ENCODE measurements at places on chromosomes 12 and 14.

DNA sequence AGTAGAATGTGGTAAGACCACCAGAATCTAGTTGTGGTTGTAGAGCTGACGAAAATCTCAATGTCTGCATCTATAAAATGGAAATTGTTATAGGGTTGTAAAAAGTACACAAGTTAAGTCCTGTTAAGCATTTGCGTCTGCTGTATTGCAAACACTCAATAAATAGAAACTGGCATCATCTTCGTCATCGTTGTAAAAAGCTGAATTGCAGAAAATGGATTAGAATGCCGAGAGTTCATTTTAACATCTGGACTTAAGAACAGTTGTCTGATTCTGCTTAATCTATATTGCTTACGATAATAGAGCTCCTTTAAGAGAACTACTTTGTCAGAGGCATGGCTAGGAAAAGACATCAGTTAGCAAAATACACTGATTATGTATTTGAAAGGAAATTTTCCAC, 33.2 kb downstream of the KCNMB4 start:
- no peak for DNase-seq

- DNase-seq = no peak
Observed at GRCh38 chr12:3965046-3965445, 91.8 kb upstream of the PARP11 start.

GRCh38 chr14:22614240-22614799, 16.2 kb downstream of the ABHD4 start:
- DNase-seq = no peak

GRCh38 chr12:65156366-65156841, 13.0 kb upstream of the LEMD3 start:
- no peak for DNase-seq

DNA sequence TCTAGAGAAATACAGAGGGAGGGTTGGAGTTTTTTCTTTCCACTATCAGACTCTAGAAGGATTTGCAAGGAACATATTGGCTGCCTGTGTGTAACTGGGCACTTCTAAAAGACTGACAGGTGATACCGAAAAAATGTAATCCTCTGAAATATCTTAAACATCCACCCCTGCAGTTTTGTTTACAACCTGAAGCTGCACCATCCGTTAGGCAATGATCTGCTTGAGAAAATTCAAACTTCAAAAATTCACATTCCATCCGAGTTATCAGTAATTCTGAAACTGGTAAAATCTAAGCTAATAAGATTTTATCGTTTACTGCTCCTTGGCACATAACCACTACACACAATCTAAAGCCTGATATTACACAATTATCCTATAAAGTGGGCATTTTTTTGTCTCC, 528.6 kb downstream of the FUT8 start:
- DNase-seq = no peak

DNA sequence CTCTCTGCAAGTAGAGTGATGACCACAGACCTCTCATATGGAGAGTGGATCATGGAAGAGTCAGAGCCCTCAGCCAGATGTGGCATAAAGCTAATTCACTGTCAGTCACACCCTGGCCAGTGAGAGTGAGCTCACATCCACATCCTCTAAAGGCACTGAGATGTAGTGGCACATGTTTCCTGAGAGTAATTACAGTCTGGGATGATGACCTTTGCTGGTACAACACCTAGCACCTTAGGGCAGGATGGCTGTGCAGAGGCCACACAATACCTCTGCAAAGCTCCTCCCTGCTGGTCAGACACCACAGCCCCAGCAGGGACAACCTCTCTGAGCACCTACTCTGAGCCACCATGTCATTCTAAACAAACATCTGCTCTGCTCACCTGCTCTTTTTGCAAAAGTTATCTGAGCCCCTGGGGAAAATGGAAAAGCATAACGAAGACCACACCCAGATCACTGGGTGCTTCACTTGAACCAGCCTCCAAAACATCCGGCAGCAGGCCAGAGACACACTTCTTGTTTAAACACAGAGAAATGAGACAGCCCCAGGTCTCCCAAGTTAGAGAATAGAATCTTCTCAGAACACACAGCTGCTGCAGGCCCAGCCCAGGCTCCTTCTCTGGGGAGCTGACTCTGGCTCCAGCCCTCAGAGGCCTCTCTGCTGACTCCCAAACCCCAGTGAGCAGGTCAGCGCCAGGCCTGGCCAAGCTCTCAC, 30.3 kb downstream of the PITPNM2 start:
- DNase-seq = no peak

- no peak for DNase-seq
Observed at GRCh38 chr14:100397005-100397404, 73.9 kb downstream of the SLC25A47 start.

- DNase-seq = peak; percentile 64
Observed at GRCh38 chr14:105314287-105315200, at the start of gene PACS2. PACS2 (plus strand) TSS chr14:105314748; CDS start chr14:105314919, 171 bp downstream.

DNA sequence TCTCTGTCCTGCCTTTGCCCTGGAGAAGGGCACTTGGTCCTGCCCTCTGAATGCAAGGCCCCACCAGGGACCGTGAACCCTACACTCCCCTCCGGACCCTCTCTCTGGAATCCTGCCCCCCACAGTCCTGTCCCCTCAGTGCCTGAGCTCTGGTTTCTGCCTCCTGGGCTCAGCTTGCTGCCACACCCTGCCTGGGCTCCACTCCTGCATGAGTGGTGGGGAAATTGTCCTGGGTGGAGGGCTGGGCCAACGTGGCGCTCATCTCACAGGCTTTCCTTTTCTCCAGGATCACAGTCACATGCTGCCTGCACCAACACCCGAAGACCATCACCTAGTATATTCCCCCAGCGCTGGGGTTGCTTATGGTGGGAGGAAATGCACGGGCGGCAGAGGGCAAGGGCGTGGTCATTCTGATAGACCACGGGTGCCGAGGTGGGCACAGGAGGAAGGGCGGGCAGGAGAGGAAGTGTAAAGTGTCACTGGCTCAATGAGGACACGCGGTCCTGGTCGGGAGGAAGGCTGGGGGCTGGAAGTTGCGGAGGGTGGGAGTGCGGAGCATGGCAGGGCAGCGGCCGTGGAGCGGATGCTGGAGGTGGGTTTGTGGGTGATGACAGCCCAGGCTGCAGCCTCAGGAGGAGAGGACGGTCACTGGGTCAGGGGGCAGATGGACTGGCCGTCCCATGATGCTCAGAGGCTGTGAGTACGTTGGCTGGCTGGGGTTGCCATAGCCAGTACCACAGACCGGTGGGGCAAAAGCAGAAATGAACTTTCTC, 99.5 kb downstream of the KIF26A start:
- DNase-seq = no peak

DNA sequence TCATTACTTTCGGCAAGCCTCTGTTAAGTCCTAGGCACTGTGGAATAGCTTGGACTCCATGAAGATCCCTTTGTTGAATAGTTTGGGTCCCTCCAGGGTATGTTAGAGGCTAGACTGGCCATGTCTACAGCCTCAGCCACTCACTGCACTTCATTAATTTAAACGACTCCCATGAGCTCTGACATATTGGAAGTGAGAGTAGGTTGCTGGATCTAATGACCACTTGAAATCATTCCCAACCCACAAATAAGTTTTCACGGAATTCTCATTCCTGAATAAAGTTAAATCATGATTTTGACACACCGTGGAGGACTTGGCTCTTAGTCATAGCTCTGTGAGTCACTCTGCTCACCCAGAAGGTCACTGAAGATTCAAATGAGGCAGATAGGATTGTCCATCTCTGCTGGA, 21.4 kb upstream of the APPL2 start:
- no peak for DNase-seq

- no peak for DNase-seq
Observed at GRCh38 chr14:37559386-37559785, 35.7 kb downstream of the FOXA1 start.

GRCh38 chr14:94412671-94413638, 24.6 kb upstream of the SERPINA1 start:
- DNase-seq = no peak

- no peak for DNase-seq
Observed at GRCh38 chr12:46920499-46920898, 94.7 kb upstream of the SLC38A4 start.

GRCh38 chr14:96267336-96267735, 11.3 kb downstream of the BDKRB1 start:
- no peak for DNase-seq

GRCh38 chr14:104830781-104831180, 29.9 kb downstream of the ZBTB42 start:
- no peak for DNase-seq

DNA sequence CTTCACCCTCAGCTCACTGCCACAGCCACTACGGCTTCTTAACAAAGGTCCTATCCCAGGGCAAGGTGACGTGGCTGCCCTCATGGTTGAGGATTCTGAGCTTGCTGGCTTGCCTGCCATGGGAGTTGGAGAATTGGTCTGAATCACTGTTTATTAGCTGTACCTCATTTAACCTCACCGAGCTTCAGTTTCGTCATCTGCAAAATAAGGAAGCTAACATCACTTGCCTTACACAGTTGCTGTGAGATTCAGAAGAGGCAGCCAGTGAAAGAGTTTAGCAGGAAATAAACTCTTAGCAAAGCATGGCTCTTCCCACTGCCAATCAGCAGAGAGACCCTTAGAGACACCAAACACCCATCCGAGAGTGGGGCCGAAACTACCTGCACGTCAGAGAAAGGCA, 90.1 kb upstream of the KCNA1 start:
- no peak for DNase-seq

DNA sequence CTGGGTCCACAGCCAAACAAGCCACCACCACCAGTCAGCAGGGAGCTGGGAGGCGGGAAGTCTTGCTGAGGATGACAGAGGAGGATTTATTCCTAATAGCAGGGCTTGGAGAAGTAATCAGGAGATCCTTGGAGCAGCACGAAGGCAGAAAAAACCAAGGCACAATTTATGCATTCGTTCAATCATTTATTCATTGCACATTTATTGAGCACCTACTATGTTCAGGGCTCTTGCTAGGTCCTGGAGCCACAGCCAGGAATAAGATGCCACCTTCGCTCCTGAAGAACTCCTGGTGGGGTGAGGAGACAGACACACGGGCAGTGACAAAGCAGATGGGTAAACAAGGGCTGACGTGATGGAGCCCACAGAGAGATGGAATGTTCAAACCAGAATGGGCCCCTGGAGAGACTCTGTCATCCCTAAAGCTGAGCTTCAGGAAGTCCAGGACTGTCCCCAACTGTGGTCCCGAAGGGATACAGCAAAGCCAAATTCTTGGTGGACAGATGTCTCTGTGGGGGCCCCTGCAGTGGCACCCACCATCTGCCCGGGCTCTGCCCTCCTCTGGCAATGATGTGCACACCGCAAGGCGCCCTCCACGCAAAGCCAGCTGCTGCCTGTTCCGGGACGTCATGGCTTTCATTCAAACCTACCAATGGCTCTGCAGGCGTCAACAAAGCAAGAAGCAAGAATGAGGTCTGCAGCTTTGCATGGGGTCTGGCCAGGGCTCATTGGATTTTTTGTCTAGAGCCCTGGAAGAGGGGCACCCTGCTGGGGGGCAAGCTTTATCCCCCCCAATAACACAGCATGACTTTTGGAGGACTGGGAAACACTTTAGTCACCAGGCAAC, 3.0 kb upstream of the TESC start:
- DNase-seq = no peak

GRCh38 chr12:123934016-123934620, 38.5 kb downstream of the CCDC92 start:
- no peak for DNase-seq

DNA sequence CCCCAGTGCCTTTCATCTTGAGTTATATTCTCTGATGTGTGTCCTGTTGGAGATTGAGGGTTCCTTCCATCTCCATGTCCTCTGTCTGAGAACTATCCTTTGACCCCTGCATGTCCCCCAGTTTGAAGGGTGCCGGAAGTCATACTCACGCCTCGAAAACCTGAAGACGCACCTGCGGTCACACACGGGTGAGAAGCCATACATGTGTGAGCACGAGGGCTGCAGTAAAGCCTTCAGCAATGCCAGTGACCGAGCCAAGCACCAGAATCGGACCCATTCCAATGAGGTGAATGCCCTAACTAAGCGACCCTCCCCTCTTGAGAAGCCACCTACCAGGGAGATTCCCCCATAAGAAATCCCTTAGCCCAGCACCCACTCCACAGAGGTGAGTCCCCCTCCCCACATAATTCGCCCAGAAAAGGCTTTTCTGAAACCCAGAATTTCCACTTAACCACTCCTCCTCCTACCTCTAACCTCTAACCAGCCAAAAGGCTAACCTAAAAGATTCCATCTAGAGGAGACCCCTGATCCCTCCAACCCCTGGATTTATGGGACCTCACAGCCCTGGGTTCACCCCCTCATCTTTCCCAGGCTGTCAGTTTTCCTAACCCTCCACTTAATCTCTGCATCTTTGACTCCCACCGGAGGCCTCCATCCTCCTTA, 7.8 kb downstream of the GLI1 start:
- DNase-seq = no peak

DNA sequence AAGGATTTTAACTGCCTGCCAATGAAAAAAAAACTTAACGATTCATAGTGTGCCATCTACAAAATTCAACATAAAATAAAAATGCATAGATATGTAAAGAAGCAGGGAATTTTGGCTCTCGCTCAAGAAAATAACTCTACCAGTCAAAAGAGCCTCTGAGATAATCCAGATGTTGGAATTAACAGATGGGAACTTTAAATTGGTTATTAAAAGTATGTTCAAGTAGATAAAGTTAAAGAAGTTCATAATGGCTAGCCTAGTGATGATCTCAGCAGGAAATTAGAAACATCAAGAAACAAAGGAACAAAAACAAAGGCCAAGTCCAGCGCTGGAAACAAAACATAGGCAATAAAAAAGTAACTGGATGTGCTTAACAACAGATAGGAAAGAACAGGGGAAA, 23.1 kb downstream of the PIK3C2G start:
- no peak for DNase-seq

- no peak for DNase-seq
Observed at GRCh38 chr12:51622564-51622963, 31.5 kb downstream of the SCN8A start.

GRCh38 chr14:87508333-87508732, 484.6 kb downstream of the GALC start:
- no peak for DNase-seq

DNA sequence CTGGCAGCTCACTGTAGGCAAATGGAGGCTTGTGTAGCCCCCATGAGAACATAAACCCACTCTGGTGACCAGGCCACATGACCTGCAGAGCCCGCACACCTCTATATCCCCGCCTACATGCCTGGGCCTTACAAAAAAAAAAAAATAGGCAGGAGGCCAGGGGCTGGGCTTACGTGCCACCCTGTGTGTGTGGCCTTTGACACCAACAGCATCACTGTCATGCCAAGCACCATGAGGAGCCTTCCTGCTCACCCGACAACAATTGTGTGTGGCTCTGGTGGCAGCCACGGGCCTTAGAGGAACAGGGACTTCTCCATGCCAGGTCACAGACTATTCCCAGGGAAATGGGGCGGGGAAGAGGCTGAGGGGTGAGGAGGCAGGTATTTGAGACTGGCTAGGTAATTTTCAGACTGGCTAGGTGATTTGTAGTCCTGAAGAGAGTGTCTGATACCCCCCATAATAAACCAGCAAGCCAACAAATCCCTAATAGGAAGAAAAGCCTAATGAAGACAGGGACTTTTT, 140.0 kb downstream of the DPF3 start:
- no peak for DNase-seq

- DNase-seq = no peak
Observed at GRCh38 chr12:124661341-124661740, 93.9 kb upstream of the NCOR2 start.

GRCh38 chr12:29309320-29309902, 71.6 kb downstream of the ERGIC2 start:
- DNase-seq = no peak

GRCh38 chr12:124441443-124442194, 125.8 kb downstream of the NCOR2 start:
- DNase-seq = no peak

- DNase-seq = no peak
Observed at GRCh38 chr14:103563226-103563620, 463 bp downstream of the COA8 start.

Measured in stimulated activated CD8-positive, alpha-beta memory T cell treated with anti-CD3 and anti-CD28 coated beads, Interleukin-4, amount 100 ng/mL, for 24 hours (primary cell).